ENCODE measurements at places on chromosomes 12 and 14. TPM values are rescaled to one million over a fixed set of nuclear protein-coding genes. Genes with fewer than 3 reads are reported as not detected.

The PPFIA2 gene
- 5.0 TPM for polyA plus RNA-seq

The AQP2 gene
- 75.1 TPM for polyA plus RNA-seq

The CDK2 gene
- polyA plus RNA-seq = 74.6 TPM

The TSHR gene
- polyA plus RNA-seq = 1.3 TPM

The ASIC1 gene
- polyA plus RNA-seq = 5.6 TPM

The SLC38A6 gene
- 17.3 TPM for polyA plus RNA-seq

The C12orf76 gene
- 38.6 TPM for polyA plus RNA-seq

The KERA gene
- polyA plus RNA-seq = 0.06 TPM

The PTGER2 gene
- 6.6 TPM for polyA plus RNA-seq

The DYRK4 gene
- polyA plus RNA-seq = 54.8 TPM

The JPH4 gene
- 13.5 TPM for polyA plus RNA-seq

The INSM2 gene
- polyA plus RNA-seq = not detected

The ADCY4 gene
- polyA plus RNA-seq = 22.6 TPM

Measured in renal pelvis (tissue), 12 donors.